ENCODE measurements at places on chromosomes 4 and X.

DNA sequence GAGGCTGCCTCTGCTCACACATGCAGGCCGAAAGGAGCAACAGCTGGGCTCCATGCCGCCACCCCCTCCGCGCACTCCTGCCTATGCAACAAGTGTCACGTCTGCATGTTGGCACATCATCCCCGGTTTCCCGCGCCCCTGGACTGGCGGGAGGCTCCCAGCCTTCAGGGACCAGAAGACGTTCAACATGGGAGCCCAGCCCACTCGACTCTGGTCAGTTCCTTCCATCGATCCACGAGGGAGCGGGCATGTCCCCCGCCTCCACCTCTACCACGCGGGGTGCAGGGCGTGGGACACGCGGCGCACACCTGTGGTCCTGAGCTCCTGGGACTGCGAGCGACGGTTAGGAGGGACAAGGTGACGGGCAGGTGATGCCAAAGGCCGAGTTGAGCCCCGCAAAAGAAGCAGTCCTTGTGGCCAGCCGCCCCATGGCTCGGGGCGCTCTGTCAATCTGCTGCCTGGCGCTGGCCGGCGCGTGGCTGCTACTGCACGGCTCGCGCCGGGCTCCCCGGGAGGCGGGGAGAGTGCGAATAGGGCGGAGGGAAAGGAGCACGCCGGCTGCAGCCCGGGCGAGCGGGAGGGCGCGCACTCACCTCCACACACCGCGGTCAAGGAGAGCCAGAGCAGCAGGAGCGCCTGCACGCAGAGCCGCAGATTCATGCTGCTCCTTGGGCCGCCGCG, 645 bp downstream of the APLN start:
- DNase-seq = no peak

DNA sequence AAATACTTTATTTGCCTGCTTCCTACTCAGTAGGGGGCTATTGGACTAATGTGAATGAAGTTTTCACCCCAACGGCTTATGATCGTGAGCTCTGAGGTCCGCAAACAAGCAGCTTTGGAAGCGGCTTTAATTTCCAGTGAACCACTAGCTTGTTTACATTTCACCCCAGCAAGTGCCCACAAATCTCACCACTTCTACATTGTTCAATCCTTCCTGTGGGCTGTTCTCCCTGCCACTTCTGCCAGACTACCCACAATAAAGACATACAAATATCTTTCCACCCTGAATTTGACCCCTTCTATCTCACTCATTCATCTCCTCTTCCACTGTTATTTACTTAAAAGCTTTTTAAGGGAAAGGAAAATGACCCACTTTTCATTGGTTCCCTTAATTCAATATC, 98.0 kb downstream of the CDS1 start:
- no peak for DNase-seq

DNA sequence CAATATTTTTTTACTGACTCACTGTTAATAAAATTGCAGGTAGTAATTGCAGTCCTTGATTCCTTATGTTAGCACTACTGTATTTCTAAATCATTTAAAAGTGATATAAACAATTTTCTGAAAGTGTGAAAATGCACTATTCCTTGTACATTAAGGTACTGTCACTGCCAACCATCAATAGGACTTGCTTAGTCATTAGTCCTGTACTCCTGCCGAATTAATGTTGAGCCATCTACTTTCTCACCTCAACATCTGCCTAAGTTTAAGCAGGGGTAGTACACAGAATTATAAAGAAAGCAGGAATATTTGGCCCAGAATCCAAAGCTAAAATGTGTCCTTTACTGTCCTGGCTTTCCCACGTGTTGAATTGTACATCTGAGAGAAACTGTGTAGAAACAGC, 87.0 kb upstream of the TRPC3 start:
- DNase-seq = no peak

GRCh38 chr4:48047421-48047844, 30.9 kb downstream of the NIPAL1 start:
- DNase-seq = peak; percentile 41

- DNase-seq = no peak
Observed at GRCh38 chr4:88879991-88880390, 177.0 kb downstream of the FAM13A start.

DNA sequence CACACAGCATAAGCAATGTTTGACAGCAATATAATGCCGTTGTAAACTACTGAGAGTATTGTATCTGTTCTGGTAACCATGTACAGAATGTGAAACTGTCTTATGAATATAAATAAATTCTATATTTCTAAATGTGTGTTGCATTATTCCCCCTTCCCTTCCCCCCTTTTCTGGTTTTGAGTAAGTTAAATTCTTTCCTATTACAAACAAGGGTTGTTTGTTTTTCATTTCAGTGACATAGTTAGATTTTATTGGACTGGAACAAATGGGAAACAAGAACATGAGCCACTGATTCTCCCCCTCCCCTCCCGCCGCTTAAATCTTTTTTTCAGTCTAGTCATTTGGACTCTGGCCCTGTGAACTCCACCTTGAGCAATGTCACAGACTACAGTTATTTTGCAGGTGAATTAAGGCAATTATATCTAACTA, 69.8 kb downstream of the GPAT3 start:
- no peak for DNase-seq

GRCh38 chrX:136768469-136769084, 12.2 kb downstream of the ARHGEF6 start:
- DNase-seq = peak; percentile 78

DNA sequence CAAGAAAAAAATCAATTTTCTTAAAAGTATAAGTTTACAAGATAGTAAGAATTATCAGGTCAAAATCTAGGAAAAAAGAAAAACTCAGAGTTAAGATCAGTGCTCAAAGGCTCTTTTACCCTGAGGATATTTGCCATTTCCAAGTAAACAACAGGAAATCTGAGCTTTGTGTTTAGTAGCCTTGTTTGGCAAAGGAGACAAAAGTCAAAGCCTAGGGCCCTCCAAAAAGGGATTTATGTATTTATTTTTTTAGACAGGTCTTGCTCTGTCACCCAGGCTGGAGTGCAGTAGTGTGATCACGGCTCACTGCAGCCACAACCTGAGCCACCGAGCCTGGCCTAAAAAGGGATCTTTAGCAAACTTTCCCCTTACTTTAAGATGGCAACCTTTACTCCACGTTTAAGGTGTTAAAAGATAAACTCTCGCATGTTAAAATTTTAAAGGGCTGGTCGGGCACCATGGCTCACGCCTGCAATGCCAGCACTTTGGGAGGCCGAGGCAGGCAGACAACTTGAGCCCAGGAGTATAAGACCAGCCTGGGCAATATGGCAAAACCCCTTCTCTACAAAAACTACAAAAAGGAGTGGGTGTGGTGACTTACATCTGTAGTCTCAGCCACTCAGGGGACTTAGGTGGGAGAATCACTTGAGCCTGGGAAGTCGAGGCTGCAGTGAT, 21.3 kb upstream of the OPHN1 start:
- DNase-seq = no peak

- peak; percentile 27 for DNase-seq
Observed at GRCh38 chr4:168551945-168552695, 55.3 kb downstream of the PALLD start.

DNA sequence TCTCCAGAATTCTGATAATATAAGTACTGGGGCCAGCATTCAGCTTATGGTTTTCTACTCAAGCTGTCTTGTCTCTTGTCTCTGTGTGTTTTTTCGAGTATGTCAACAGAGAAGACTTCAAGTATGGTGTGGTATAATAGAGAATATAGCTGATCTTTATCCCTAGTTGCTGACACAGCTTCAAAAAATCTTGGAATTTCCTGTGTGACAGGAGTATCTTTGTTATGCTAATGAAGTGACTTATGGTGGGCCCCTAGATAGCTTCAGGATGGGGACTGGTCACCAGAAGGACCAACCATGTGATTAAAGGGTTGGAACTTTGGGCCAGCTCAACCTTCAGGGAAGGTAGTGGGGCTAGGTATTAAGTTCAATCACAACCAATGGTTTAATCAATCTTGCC, 2.9 kb downstream of the GPRASP3 start:
- DNase-seq = no peak

GRCh38 chr4:101956068-101956825, 165.7 kb downstream of the BANK1 start:
- no peak for DNase-seq

DNA sequence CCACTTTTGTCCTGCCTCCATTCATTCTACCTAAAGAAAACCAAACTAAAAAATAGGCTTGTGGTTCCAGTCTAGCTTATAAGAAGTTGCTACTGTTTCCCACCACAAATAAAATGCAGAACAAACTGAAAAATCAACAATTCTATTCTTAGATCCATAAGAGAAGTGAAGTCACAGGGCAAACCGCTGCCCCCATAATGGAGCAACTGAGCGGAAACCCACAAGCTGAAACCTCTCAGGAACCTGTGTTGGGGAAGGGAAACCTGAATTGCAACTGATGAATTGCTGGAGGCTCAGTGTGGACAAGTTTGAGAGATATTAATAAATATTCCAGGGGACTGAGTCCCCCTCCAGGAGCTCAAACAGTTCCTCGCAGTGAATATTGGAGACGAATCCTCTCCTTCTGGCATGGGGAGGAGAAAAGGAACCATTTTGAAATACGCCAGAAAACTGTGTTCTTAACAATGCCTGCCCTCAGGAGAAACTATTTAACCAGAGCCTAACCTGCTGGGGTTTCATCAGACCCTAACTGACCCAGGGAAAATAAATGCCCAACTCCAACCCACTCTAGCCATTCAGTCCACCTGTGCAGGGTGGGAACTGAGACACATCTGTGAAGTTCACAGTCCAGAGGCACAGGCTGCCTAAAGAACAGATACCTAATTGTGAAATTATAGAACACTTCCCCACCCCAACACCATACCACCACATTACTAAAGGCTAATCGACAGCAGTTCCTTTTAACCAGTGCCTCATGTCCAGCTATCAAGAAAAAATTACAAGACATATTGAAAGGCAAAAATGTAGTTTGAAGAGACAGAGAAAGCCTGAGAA, 22.8 kb upstream of the SH3RF1 start:
- peak; percentile 73 for DNase-seq

- no peak for DNase-seq
Observed at GRCh38 chrX:124293810-124294209, 38.6 kb upstream of the TEX13D start.

GRCh38 chr4:122583906-122584305, 37.0 kb downstream of the IL21 start:
- peak; percentile 47 for DNase-seq

GRCh38 chr4:41296995-41297394, 40.3 kb downstream of the UCHL1 start:
- DNase-seq = no peak

DNA sequence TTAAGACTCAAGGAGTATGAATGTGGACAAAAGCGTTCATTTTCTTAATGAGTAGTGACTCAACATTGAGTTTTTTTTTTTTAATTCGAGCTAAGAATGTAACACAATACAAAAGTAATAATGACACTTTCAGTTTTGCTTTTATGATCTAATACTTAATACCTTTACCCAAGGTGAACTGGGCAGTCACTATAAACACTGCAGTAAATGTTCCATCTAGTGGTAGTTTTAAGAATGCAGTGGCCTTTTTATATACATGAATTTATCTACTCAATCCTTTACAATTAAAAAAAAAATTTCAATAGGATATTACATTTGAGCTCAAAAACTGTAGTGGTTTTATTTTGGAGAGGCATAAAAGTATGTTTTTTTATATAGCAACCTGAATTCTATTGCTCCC, 33.9 kb downstream of the PDK3 start:
- DNase-seq = peak; percentile 26

- DNase-seq = peak; percentile 43
Observed at GRCh38 chr4:118743867-118744266, 58.7 kb downstream of the METTL14 start.

- no peak for DNase-seq
Observed at GRCh38 chr4:10703766-10704429, 19.3 kb upstream of the CLNK start.

DNA sequence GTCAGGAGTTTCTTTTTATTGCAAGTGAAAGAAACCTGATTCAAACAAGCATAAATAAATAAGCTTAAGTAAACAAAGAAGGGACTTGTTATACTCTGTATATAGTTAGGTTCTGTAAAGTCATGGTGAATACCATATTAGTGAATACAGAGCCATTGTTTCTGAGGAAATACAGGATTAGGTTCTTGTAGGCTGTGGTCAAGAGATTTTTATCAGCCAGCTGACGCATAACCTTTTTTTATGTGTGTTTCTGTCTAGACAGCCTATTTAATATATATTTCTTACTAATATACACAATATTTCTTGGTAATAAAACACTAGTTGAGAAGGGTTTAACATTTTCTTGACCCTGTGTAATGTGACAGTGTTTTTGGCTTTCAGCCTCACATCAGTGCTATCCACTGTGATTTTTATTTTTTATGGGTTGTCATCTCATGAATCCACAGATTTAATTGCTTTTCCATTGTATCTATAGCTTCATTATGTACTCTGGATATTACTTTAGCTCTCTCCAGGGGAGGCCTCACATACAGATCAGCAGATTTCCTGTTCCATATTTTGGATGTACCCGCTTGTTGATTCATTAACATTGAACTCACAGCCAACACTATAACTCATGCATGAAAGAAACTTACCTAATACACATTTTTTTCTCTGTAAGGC, 8.0 kb downstream of the HERC3 start:
- no peak for DNase-seq

DNA sequence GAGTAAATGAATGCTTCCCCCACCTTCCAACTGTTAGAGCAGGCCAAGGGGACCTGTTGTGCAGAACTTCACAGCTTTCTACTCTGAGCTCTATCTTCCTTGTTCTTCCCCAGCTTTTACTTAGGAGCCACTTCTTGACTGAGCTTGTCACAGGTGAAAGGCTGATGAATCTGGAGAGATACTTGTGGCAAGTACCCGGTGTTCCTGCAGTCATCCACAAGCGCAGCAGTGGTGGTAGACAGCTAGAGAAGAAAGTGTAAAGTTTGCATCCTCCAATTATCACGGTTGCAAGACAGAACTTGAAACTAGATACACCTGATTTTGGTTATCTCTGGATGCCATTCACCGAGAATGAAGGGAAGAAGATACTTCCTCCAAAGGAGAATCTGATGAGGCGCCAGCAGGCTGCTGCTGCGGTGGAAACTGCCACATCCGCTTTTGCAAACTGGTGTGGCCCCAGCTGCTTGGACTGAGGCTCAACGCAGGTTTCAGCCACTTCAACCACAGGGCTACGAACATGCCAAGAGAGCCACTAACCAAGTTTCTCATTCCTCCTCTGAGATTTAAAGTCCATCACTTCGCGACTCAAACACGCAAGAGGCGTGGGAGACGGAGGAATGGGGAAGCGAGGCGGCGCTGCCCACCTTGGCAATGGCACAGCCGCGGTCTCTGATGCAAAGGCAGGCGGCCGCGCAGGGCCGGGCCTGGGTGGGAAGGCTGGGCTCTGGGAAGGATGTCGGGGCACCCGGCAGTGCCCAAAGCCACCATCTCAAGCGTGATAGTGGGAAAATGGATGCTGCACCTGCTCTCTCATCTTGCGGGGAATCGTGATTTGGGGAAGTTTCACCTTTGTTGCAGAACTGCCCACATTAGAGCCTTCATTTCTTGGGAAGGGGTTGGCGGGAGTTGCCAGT, 1.3 kb upstream of the FHIP1A start:
- DNase-seq = no peak

All from inflammatory macrophage treated with lipopolysaccharide for 1 hour (primary cell).